OCI-M1 (cell line): ENCODE measurements at places on chromosomes 3 and 15.
A peak's percentile ranks its signal among the peaks of the same experiment; 100 is the strongest.

DNA sequence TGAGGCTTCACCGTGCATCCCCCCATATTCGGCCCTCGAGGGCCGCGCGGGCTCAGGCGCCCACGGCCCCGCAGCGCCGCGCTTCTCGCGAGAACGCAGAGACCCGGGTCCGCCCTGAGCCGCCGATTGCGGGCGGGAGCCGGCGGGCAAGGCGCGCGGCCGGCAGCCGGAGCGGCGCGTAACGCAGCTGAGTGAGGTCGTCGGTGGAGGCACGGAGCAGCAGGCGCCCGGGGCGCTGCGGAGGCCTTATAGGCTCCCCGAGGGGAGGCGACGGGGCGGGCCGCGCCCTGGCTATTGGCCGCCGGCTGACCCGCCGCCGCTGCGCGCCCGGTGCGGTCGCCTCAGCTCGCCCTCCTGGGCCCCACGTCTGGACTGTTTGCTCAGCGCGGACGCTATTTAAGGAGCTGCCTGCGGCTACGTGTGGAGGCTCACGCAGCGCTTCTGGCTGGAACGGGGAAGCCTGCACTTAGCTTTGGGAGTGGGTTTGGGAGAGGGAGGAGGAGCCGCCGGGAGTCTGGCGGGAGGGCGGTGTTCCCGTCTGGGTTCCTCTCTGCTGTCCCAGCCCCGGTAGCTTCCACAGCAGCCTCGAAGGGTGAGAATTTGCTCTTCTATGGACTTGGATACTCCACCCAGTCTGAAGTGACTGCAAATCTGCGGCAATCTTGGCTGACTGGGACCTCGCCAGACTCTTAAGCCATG is at the start of gene PLOD2:
Gene PLOD2, minus strand, starts transcription at position 221 of the 699 bp plus-strand sequence. Its CDS starts 195 bp downstream, at position 26.
- DNase-seq: peak; percentile 85

GRCh38 chr15:94761574-94761973 is 530.2 kb downstream of the MCTP2 start:
- DNase-seq: no peak

GRCh38 chr3:8983026-8983425 is 19.8 kb upstream of the RAD18 start:
- DNase-seq: no peak

DNA sequence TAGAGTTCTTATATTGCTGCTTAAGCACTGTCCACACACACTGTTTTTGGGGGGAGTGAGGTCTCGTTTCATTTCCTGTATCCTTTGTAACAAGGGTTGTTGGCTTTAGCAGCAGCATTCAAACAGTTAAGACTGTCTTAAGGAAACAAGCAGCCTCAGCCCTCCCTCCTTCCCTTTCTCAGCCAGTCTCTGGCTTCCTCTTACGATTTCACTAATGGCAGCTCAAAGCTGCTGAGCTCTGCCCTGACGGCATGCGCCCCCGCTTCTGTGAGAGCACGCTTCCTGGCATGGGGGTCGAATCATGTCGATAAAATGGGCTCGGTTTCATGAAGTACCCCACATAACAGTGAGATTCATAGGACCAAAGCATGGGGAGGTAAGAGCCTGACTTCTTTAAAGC is 105.0 kb downstream of the KLHL25 start:
- DNase-seq: peak; percentile 77

DNA sequence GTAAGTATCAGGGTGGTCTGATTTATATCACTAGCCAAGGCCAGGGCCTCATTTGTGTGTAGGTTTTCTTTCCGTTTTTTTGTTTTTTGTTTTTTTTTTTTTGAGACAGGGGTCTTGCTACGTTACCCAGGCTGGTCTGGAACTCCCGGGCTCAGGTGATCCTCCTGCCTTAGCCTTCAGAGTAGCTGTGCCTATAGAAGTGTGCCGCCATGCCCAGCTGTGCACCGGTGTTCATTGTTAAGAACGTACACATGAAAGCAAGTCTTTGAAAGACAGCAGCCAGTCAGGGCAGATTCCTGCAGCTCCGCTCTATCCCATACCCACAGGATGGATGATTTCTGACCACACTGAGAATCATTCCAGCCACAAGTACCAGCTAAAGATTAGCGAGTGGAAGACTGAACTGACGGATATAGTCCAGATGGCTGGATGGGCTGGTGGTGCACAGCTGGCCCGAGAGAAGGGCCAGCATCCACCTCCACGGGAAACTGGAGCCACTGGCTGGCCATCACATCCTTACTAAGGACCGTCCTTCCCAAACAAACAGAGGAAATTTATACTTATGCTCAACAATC is 95.4 kb downstream of the PCSK6 start:
- DNase-seq: no peak

- no peak for DNase-seq
Observed at GRCh38 chr3:154112146-154112852, 8.9 kb upstream of the ARHGEF26 start.

- DNase-seq: peak; percentile 41
Observed at GRCh38 chr3:39181408-39182335, 10.7 kb downstream of the XIRP1 start.

DNA sequence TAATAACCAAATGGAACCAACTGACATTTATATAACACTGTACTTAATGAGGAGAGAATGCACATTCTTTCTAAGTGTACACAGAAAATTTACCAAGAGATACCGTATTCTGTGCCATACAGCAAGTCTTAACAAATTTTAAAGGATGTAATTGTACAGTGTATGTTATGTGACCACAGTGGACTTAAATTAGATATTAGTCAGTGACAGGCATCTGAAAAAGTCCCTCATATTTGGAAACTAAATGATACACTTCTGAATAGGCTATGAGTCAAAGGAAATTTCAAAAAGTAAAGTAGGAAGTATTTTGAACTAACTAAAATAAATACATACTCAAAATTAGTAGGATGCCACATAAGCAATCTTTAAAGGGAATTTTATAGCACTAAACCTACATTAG is 59.6 kb upstream of the P3H2 start:
- no peak for DNase-seq

DNA sequence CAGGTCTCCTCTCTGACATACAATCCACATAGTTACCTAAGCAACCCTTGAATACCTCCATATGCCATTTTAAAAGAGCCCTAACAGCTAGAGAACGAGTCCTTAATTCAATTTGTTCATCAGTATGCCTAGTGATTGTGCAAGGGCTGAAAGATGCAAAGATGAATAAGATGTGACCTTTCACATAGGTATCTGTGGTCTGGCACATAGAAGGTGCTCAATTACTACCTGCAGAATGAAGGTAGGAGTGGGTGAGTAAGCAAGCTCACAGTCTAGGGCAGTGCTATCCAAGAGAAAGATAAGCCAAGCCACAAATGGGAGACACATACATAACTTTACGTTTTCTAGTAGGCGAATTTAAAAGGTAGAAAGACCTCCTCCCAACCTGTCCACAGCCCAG is 157.9 kb downstream of the OSBPL10 start:
- DNase-seq: no peak

GRCh38 chr15:29123171-29123570 is 146.5 kb downstream of the NSMCE3 start:
- no peak for DNase-seq

DNA sequence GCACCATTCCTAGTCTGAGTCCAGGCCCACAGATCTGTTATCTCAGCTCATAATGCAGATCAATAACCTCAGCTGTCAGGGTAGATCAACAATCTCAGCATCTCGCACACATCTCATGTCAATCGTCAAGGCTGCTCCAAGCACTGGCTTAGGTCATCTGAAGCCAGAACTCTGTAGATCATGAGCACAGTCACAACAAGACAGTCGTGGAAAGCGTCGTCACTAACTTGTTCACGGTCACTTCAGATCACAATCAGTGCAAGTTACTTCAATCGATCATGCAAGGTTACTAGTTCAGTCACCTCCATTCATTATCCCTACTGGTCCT is 71.8 kb downstream of the RBPMS2 start:
- DNase-seq: peak; percentile 52

DNA sequence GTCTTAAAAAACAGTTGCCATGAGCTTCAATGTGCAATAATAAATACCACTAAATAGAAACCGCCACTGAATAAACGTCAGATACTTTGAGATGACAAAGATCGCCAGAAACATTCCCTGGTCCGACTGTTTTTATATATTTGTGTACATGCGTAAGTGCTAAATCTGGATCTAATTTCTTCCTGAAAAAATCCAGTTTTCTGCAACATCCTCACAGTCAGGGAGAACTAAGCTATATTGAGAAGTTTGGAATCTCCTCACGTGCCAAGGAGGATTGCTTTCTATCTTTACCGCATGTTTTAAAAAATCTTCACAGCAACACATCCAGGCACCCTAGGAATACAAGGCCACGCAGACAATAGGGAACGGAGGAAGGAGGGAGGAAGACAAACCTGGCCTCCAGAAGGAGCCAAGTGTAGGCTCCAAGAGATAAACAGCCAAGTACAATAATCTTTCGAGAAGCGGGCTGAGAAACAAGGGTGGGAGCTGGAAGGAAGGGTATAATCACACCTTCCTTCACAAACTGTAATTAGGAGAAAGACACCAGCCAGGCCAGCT is 5.7 kb downstream of the VGLL4 start:
- DNase-seq: no peak

DNA sequence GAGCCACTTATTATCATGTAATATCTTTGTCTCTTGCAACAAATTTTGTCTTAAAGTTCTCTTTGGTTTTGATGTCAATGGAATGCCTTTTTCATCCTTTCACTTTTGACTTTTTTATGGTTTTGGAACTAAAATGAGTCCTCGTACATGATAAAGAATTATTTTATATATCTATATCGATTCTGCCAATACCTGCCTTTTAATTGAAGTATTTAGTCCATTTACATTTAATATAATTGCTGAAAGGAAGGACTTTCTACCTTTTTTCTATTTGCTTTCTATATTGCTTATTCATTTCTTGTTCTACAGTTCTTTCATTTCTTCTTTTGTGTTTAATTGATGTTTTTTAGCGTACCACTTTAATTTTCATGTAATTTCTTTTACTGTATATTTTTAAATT is 32.8 kb downstream of the GABRA5 start:
- no peak for DNase-seq

DNA sequence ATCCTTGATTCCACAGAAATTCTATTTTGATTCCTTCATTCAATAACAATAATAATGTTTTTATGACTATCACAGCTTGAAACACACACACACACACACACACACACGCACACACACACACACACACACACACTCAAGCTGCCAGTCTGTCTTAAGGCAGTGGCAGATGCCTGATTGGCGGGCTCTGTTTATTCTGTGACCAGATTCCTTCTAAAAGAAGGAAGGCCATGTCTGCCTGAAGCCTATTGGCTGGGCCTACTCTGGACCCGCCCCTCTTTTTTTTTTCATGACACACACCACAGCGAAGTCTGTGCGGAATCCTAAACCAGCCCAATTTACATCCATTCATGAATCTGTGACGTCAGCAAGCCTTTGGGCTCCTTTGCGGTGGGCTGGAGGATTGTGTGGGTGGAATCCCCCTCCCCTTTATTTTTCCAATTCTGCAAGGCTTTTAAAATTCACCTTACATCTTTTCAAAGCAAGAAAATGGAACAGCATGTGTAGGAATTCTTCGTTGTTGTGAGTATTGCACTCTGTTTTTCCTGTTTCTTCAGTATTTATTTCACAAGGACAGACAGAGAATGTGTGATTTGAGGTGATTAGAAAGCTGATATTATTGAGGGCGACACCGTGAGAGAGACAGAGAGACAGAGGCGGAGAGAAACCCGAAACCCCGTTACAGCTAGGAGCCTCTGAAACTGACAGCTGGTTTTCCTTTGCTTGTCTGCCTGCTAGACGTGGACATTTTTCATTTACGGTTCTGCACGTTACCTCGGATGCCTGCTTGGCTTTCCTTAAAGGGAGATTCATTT is at the start of gene MAP3K13:
Gene MAP3K13, plus strand, starts transcription at position 287 of the 812 bp plus-strand sequence. CDS start 65,446 bp downstream, outside the sequence.
- DNase-seq: peak; percentile 87

DNA sequence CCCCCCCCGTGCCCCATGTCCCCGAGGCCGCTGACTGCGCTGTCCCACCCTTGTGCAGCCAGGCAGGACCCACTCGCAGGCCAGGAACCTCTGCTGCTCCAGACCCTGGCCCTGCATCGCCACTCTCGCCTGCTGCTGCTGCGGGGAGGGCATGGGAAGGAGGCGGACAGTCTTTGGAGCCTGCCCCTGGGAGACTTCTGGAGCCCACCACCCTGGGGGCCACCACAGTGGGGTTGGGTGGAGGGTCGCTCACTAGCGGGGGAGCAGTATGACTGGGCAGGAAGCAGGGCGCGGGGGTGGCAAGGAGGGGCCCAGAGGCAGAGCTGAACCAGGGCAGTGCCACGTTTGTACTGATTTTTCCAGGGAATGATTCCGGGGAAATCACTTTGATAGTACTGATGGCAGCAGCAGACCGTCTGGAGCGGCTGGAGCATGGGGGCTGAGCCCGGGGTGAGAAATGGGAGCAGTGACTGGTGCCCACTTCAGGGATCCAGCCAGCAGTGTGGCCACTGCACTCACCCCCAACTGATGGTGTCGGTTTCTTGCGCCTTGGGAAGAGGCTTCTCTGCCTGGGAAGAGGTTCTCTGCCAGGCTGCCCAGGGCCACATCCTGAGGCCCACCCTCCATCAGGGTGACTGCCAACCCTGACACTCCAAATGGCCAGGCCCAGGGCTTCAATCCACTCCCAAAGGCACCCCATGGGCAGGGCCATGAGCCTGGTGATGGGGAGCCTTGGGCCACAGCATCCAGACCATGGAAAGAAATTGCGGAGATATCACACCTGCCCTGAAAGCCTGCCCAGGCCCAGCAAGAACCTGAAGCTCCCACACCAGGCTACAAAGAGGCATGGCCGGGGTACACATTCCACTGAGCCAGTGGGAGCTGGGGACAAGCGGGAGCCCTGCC is 53.7 kb downstream of the LSAMP start:
- DNase-seq: no peak

DNA sequence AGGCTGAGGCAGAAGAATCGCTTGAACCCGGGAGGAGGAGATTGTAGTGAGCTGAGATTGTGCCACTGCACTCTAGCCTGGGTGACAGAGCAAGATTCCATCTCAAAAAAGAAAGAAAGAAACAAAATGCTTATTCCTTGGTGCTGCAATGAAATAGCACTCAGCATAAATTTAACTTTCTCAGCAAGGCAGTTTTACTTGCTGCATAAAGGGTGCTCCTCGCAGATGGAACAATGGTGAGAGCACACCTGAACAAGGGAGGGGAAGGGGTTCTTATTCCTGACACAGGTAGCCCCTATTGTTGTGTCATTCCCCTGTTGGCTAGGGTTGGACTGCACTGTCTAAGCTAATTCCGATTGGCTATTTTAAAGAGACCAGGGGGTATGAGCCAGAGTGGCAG is 17.1 kb downstream of the PAK2 start:
- DNase-seq: no peak

DNA sequence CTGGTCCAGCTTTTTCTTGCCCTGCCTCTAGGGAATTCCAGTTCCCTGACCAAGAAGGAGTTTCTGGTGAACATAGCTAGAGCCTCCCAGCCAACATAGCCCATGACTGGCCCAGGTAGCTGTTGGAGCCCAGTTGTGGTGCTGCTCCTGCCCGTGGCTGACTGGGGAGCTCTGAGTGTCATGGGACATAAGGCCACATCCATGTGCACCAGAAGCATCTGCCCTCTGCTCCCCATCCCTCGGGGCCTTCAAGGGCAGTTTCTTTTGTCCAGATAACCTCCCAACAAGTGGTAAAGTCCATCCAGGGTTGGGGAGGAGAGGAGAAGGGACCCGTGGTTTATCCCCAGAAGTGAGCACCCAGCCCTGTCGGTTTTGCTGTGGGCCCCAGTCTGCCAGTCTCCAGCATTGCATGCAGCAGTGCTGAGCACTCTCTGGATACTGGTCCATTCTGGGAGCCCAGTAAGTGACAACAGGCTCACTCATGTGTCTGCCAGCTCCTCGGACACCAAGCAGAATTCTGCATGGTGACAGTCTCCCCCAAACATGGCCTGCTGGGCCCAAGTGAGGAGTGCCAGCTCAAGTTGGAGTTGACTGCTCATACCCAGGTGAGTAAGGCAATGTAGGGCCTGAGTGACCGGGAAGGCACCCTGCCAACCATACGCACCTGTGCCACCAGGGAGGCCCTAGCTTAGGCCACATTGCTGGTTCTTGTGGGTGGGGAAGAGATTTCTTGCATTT is 28.8 kb downstream of the ACAA1 start:
- DNase-seq: no peak
